ENCODE measurements at places on chromosomes 3 and 15.

DNA sequence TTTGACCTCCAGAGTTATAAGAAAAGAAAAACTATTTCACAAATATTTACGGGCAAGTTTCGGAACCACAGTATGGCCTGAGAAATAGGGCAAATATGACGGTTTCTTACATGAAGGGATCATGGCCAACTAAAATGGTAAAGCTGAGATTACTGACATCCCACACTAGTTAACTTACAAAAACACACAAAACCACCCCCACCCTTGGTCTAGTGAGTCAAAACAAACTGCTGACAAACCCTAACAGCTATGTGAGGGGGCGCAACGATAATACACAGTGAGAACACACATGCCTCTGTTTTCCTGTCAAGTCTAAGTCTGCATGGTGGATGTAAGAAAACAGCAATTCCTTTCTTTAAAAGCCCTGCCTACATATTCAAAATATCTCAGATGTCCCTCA, 32.3 kb downstream of the CBLB start:
- DNase-seq, result no peak

DNA sequence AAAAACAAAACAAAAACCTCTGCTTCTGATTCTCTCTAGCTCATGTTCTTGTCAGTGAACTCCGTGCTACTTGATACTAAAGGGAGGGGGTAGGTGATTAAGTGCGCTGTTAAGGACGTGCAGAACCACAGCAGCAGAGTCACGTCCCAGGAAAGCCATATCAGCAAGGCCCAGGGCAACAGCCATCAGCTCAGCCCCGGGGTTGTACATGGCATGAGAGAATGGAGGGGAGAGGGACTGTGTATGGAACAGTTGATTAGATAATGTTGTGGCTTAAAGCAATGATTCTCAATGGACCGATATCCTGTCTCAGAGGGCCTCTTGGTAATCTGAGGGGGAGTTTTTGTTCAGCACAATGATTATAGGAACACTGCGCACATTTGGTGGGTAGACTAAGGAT, 27.6 kb downstream of the C2CD4A start:
- no peak for DNase-seq

DNA sequence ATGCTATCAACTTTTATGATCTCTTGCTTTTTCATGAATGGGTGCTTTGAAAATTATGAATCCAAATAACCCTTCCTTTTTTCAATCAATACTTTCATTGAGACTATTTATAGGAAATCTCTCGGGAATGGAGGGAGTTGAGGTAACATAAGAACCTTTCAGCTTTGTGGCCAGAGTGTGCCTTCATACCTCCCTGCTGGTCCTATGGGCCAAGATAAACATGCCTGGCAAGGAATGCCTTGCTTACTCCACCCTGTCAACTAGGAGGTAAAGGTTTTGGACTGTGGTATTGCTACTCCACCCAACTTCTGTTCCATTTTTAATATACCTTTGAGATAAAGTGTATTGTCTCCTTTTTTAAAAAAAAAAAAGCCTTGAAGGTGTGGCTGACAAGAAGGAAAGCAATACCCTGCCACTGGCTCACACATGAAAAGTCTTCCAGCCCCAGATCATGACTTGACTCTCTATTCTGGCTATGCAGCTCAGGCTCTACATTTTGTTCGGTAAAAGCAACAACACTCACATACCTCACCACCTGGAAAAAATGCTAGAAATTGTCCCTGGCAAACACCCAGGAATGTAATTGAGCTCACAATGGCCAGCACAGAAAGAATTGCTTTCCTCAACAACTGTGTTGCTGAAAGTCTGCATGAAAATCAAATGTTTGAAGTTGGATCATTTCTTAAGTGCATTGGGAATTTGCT, 35.8 kb downstream of the COL8A1 start:
- DNase-seq, result no peak

GRCh38 chr3:64604313-64604712, 83.5 kb downstream of the ADAMTS9 start:
- DNase-seq, result no peak

DNA sequence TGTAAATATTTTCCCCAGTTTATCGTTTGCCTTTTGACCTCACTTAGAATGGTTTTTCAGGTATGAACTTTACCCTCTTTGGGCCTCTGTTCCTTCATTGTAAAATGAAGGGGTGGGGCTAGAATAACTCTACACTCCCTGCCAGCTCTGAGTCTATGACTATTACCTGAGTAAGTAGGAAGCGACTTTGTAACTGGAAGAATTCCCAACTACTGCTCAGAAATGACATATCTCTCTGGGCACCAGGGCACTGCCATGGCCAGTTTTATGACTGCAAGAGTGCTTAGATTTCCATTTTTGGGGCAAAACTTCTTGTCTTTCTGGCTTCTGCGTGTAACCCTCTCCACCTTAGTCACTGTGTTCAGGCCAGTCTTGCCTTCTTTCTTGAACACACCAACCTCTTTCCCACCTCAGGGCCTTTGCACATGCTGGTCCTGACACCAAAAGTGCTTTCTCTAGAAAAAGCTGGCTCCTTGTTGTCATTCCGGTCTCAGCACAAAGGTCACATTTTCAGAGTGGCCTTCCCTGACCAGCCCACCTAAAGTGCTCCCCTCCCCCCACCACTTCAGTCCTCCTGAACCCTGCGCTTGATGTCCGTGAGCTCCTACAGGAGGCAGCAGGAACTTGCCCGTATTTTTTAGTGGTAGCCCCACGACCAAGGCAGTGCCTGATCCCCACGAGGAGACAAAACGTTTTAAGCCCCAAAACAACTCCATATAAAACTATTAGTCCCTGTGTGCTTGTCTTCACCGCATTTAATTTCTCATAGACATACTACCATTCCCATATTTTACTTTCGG, 25.6 kb downstream of the CDCP1 start:
- DNase-seq, result no peak

- no peak for DNase-seq
Measured at GRCh38 chr15:94701281-94701985, 470.1 kb downstream of the MCTP2 start.

- no peak for DNase-seq
Measured at GRCh38 chr3:126945171-126945721, 37.7 kb upstream of the PLXNA1 start.

- DNase-seq, result no peak
Measured at GRCh38 chr3:123469323-123469995, 20.6 kb upstream of the ADCY5 start.

Data from stimulated activated CD4-positive, alpha-beta T cell treated with anti-CD3 and anti-CD28 coated beads, Interleukin-15, amount 100 ng/mL, for 1 hour (primary cell).